NCI-H510A (cell line): ENCODE measurements at places on chromosomes 5 and 9.

DNA sequence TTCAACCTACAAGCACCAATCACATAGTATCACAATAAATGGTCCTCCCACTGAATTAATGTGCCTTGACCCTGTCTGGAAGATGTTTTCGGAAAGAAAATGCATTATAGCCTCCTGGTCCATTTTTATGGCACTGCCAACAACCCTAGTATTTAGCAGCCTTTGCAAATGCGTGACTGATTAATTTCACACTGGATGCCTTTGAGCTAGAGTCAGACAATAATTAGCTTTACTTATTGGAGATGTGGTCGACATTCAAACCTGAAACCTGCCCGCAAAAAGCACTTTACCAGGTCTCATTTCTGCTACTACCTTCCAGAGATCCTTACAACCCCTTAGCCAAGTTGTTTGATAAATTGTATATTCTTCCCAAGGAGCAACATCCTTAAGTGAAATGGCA lies 119.3 kb upstream of the DPYSL3 start:
- no peak for DNase-seq

- no peak for DNase-seq
Observed at GRCh38 chr9:4116071-4116581, 183.7 kb downstream of the GLIS3 start.

- no peak for DNase-seq
Observed at GRCh38 chr5:179869641-179870402, 11.2 kb upstream of the MRNIP start.

DNA sequence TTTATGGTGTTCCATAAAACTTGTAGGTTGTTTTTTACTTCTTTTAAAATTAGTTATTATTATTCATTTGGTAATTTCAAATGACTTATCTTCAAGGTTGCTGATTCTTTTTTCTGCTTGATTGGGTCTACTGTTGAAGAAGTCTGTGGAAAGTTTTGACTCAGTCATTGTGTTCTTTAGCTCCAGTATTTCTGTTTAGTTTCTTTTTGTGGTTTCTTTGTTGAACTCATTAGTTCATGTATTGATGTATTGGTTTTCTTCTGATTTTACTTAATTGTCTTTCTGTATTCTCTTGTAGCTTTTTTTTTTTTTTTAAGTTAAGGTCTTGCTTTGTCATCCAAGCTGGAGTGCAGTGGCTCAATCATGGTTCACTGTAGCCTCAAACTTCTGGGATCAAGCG lies 345.4 kb upstream of the MEF2C start:
- no peak for DNase-seq

DNA sequence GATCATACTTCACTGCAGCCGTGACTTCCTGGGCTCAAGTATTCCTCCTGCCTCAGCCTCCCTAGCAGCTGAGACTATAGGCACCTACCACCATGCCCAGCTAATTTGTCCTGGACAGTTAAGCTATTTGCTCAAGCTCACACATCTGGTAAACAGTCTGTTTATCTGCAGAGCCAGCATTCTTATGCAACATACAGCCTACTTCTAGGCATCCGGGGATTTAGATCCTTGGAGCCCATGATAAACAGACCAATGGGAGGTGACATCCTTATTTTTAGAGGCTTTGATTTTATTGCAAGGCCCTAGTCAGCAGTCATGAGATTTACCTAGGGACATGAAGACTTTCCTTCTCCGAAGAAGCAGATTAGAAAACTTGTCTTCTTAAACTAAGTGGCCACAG lies 21.0 kb downstream of the ATOX1 start:
- DNase-seq = no peak

- DNase-seq = no peak
Observed at GRCh38 chr5:137498301-137498735, 808 bp downstream of the SPOCK1 start.

DNA sequence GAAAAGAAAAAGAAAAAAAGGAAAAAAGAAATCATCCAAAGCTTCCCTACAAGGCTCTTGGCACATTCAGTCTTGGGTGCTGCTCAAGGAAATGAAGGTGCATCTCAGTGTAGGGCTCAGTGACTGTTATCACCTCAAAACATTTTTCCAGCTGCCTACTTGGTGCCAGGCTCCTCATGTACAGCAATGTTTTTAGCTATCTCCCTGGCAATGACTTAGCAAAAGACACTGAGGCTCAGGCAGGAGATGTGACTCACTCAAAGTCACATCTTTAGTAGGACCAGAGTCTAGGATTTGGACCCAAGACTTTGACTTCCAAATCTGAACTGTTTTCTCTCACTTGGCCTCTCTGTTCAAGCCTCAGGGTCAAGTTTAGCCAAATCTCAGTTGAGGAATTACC lies 264.2 kb downstream of the CRB2 start:
- no peak for DNase-seq

DNA sequence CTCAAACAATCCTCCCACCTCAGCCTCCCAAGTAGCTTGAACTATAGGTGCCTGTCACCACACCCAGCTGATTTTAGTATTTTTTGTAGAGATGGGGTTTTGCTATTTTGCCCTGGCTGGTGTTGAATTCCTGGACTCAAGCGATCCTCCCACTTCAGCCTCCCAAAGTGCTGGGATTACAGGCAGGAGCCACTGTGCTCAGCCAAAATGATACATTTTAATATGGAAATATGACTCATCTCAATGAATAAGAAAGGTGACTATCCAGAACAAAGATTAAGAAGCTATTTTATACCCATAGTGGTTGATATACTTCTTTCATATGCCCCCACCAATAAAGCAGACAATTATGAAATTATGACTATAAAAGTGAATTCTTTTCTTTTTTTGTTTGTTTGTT lies 166.2 kb downstream of the NFIB start:
- no peak for DNase-seq

DNA sequence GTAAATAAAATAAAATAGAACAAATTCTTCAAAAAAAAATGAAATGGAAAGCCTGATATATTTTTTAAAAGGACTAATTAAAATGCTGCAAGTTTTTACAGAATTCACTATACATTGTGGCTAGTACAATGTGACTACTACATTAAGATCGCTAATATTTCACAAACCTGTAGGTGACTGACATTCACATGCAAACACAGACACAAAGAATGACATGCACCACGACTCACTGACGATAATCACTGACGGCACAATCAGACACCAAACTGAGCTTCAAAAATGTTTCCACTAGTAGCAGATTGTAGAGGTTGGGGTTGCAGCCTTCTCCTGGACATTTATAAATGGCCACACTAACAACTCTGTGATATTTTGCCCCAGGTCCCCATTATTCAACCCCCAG lies 637.7 kb upstream of the DMAC1 start:
- no peak for DNase-seq
